ENCODE measurements at places on chromosomes 13 and 19. TPM values are rescaled to one million over a fixed set of nuclear protein-coding genes. Genes with fewer than 3 reads are reported as not detected.
A peak's percentile ranks its signal among the peaks of the same experiment; 100 is the strongest.

DNA sequence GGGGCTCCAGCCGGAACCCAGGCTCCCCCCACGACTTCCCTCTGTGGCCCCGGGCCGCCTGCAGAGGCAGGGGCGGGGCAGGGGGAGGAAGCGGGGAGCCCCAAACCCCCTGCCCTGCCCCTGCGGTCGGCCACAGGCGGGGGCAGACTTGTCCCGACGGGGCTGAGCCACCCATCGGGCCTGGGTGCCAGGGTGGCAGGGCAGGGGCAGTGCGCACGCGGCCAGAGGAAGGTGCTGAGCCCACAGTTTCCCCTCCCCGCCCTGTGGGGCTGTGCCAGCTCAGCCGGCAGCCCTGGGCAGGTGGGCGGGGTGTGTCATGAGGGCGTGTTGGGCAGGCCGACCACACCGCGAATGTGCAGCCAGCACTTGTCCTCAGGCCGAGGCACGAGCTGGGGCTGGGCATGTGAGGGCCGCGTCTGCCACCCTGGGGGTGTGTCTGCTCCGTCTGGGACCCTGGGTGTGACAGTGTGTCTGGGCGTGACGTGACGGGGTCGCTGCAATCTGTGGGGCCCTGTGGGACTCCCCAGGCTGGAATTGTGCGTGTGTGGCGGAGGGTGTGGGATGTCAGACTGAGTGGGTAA, 17.7 kb downstream of the CCDC97 start:
- DNase-seq: no peak

DNA sequence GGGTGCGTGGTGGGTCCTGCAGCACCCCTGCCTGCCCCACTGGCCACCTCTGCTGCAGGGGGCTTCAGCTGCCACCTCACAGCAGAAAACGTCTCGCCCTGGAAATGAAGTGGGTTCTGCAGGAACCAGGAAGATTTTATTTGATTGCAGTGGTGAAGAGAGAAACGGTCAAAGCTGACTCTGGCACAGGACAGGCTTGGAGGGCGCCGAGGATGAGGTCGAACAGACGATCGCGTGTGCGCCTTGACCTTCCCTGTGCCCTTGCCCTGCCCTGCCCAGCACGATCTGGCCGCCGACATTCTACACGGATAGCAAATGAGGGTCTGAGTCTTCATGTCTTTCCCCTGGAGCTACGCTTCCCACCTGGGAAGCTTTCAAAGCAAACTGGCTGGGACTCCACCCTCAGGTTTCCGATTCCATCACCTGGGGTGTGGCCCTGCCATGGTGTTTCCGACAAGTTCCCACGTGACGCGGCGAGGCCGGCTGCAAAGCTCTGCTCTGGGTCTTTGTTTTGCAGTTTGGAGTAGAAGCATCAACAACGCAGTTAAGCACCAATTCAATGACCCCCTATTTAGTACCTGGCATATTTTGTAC, 50.3 kb upstream of the TUBGCP3 start:
- no peak for DNase-seq

DNA sequence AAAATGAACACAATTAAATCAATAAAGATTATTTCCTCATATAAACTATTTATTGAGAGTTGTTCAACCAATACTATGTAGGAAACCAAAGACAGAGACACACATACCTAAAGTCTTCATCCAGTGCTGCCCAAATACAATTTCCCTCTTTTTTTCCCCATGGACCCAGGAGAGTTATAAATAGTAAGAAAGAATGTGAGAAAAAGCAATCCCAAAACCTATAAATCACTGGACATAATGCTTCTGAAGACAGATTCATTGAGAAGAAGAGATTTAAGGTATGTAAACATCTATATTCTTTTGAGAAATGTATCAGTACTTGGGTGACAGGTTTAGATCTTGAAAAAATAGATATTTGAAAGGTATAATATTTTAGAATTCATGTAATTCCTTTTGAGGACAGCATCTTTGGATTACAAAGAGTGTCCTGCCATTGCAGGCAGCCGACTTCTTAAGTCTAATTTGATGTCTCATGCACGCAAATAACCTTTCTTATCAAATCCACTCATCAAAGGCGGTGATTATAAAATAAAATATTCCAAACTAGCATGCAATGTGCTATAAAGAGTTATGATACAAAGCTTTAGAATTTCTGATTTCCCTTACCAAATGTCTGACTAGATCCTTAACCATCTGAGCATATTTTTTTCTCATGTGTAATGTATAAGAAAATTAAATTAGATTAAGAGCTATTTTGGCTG, 739.4 kb downstream of the LIG4 start:
- DNase-seq: no peak

The RFX1 gene
- 6.7 TPM for polyA plus RNA-seq

DNA sequence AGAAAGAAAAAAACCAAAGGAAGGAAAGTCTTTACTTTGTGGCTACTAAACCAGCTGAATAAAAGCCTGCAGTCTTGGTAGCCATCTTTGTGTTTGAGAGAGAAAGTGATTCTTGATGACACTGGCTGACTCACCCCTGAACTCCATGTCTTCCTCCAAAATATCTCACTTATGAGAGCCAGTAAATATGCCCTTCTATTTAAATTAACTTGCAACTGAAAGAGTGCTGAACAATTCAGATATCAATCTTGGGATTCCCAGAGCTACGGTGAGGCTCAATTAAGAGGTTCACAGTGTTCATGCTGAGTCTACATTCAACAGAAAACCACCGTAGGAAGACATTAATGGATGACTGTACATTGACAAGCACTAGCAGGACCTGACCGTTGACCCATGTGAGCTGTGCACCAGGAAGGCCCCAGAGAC, 57.9 kb downstream of the KCTD12 start:
- no peak for DNase-seq

DNA sequence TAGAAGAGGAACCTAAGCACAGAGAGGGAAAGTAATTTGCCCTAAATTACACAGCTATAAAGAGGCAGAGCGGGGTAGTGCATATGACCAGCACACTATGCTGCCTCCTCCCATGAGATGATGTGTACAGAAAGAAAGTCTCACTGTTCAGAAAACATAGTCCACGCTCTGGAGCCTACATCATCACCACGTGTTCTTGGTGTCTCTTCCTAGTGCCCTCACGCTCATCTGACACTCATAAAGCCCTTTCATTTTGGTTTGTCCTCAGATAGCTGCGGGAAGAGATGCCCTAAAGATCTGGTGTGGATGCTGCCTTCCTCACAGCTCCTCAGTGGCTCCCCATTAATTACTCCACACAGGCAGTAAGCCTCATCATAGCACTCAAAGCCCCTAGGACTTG, 27.4 kb upstream of the SIAH3 start:
- no peak for DNase-seq

GRCh38 chr19:17829855-17830566, 8.7 kb upstream of the INSL3 start:
- peak; percentile 47 for DNase-seq

The LYPD3 gene
- polyA plus RNA-seq: 0.34 TPM

The CGB5 gene
- not detected for polyA plus RNA-seq

The AMER2 gene
- 0.11 TPM for polyA plus RNA-seq

- DNase-seq: no peak
Measured at GRCh38 chr19:23365222-23365621, 30.0 kb downstream of the ZNF91 start.

DNA sequence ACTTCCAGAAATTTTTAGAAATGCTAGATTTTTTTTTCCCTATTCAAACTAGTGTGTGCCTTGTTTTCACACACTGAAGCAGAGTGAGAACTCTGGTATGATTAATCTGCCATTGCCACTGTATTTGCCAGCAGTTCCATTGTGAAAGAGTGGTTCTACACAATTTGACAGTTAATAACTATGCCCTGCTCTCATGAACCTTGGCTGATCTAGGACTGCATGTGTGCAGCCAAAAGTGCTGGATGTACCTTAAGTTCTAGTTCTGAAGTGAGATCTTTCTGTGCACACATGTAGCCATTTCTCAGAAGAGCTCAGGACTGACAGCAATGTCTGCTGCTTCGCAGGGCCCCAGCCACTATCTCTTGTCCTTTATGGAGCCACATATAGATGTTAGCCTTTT, 328.2 kb upstream of the SPRY2 start:
- DNase-seq: no peak
